ENCODE measurements at places on chromosomes 6 and 20.

GRCh38 chr6:107645740-107646139, 155.8 kb downstream of the SOBP start:
- no peak for DNase-seq

- DNase-seq: no peak
These were observed 22.6 kb downstream of the B4GALT5 start for GRCh38 chr20:49690899-49691620.

DNA sequence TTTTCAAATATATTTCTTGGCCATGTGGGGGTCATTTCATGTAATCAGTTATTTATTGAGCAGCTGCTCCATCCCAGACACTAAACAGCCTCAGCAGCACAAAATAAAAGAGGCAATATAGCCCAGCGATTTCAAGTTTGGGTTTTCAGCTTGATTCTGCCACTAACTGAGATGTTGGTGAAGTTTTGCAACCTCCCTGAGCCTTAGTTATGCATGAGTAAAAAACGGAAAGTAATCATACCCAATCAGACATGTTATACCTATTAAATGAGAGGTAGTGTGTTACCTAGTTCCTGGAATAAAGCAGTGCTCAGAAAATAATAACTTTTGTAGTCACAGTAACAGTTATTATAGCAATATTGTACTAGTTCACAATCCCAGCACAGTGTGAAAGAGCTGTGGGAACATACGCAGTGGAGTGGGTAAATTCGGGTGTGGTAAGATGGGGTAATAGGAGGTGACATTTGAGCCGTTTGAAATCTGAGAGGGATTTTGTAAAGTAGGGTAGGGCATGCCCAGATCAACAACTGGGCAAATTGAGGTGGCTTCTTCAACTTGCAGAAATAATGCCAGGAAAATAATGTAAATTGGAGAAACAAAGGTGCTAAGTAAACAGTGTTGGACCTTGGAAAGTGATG, 1.5 kb downstream of the SLC9A8 start:
- DNase-seq: no peak

DNA sequence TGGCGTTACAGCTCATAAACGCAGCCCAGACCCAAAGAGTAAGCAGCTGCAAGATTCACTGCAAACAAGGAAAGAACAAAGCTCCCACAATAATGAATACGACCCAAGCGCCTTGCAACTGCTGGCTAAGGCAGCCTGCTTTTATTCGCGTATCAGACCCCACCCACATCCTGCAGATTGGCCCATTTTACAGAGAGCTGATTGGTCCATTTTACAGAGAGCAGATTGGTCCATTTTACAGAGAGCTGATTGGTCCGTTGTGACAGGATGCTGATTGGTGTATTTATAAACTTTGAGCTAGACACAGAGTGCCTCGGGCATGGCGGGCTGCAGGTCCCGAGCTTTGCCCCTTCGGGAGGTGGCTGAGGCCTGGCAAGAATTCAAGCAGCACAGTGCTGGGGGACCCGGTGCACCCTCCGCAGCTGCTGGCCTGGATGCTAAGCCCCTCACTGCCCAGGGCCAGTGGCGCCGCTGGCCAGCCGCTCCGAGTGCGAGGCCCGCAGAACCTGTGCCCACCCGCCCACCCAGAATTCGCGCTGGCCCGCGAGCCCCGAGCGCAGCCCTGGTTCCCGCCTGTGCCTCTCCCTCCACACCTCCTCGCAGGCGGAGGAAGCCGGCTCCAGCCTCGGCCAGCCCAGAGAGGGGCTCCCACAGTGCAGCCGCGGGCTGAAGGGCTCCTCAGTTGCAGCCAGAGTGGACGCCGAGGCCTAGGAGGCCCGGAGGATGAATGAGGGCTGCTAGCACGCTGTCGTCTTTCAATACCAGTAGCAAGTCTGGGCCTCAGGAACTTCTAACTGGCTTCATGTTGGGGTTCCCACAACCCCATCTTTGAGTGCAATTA, 11.2 kb upstream of the RPS10 start:
- no peak for DNase-seq

GRCh38 chr6:36028877-36029324, 1.3 kb downstream of the MAPK14 start:
- peak; percentile 63 for DNase-seq

GRCh38 chr20:22563062-22563965, 21.1 kb downstream of the FOXA2 start:
- no peak for DNase-seq

DNA sequence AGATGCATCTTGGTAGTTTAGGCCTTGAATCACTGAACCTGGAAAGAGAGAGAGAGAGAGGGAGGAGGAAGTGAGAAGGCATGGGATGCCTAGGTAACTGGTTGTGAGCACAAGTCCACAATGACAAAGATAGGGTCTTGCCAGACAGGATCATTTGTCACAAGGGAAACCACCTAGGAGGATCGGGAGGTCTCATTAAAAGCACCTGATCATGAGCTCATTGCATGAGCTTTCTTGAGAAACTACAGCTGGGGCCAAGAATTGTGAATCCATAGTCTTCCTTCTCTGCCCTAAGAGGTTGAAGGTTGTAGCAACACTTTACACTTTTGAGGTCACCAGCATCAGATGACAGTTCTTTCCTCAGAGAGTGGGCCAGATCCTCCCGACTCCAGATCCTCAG, 195.7 kb downstream of the CD83 start:
- DNase-seq: no peak

- DNase-seq: no peak
These were observed 8.1 kb downstream of the TREML4 start for GRCh38 chr6:41236276-41236675.

DNA sequence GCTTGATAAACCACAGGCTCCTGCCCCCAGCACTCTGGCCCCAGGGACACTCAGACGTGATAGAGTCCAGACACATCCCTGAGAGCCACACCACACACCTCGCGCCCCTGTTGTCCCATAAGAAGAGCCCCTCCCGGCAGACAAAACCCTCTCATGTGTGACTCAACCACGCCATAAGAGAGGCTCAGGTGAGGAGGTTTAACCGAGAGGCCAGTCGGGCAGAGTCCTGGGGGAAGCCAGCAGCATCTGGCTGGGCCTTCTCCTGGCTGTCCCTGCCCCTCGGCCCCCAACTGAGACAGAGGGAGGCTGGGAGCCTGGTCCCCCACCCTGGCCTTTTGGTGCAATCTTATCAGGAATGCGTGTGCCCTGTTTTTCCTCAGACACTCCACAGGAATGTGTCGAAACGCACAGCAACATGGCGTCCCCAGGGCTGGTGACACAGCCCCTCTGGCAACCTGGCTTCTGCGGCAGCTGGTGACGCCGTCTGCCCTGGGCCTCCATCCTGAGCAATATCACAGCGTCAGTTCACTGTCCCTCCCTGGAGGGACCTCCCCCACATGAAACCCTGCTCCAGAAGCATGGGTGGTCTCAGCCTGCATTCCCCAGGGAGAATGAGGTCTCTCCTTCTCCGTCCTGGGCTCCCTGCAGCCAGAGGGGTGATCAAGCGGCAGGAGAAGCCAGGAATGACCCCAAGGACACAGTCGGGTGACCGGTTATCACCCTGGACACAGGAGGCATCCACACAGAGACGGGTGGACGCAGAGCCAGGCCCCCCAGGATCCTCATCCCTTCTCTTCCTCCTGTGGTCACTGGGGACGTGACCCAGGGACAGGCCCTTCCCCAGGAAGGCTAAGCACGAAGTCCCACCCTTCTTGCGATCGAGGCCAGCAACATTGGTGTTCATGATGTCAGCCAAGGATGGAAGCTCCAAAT, 156.6 kb upstream of the AFDN start:
- DNase-seq: no peak

- no peak for DNase-seq
These were observed 267.1 kb upstream of the JAG1 start for GRCh38 chr20:10940941-10941340.

DNA sequence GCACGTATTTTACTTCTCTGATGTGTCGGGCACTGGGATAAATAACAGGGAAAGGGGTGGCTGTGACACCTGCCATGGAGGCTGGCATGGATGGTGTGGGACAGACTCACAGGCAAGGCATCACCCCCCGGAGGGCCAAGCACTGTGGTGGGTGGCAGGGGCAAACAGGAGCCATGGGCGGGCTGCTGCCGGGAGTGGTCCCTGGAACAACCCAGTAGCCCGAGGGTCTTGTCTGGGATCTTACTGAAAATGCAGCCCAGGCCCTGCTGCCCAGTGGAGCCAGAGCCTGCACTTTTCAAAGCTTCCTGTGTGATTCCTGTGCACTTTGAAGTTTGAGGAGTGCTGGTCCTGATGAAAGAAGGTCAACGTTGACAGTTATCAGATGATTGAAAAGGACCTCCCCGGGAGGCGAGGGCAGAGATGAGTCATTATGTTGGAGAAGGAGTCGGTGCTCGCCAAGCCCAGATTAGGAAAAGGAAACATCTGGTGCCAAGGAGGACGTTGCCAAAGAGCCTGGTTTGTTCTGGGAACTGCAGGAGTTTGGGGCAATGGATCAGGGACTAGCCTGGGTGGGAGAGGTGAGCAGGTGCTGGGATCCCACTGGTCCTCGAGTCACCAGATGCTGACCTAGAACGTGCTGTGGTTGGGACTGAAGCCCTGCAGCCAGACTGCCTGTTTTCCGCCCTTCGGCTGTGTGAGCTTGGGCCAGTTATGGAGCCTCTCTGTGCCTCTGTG, 130.0 kb upstream of the GGTLC1 start:
- no peak for DNase-seq

DNA sequence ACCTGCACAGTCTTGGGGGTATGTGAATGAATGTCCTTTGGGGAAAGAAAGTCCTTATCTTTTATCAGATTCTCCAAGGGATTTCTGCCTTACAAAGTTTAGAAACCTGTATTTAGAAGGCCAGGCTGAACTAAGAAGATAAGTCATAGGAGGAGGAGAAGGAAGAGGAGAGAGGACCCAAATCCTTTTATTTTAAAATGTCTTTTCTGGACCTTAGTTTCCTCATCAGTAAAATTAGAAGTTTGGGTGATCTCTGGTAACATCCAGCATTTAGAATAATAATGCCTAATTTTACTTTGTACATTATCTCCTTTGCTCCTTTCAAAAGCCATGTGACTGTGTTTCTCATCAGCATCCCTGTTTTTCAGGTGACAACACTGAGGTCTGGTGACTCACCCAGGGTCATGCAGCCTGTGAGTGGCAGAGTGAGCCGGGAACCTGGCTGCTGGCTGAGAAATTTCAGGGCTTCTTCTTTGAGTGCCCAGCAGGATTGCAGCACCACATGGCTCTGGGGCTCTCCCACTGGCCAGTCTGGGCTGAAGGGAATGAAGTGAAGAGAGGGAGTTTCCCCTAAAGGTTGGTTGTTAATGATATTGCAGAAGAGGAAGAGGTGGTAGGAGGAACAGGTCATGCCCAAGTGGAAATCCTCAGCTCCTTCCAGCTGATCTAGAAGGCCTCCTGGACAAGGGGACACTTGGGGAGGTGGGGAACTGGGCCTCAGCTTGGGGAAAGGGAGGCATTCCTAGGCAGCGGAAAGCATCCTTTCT, 34.0 kb downstream of the VEGFA start:
- no peak for DNase-seq

- DNase-seq: no peak
These were observed 49.0 kb downstream of the MDGA1 start for GRCh38 chr6:37648465-37649330.

DNA sequence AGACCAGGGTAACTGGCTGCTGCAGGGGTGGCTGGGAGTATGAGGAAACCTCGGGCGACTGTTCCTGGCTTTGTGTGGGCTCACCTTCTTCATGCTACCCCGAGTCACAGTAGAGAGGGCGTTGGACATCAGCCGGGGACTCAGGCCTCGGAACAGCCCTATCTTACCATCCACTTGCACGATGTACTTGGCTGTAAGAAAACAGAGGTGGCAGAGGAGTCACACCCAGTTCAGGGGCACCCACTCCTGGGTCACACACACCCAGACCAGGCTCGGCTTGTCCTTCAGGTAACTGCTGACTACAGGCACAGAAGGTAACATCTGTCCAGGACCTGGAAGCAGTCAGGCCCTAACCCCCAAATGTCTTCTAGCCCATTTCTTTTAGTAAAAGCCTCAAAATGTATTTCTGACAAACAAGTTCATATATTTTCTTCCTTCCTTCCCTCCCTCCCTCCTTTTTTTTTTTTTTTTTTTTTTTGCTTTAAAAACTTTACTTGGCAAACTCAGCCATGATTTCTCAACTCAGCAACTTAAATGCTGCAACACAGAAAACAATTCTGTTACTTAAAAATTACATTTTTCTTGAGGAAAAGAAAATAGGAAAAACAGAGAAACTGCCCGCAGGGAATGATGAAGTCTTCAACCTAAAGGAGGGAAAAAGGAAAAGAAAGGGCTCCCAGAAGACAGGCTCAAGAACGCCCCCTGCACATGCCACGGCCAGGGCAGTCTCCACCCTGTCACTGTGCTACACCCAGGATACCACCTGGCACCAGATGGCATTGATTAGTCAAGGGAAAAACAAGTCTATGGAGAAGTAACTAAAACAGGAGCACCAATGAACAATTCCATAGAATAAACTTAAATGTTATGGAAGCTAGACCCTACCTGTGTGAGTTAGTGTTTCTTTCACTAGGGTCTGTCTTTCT, 7.3 kb downstream of the MTCH1 start:
- no peak for DNase-seq

DNA sequence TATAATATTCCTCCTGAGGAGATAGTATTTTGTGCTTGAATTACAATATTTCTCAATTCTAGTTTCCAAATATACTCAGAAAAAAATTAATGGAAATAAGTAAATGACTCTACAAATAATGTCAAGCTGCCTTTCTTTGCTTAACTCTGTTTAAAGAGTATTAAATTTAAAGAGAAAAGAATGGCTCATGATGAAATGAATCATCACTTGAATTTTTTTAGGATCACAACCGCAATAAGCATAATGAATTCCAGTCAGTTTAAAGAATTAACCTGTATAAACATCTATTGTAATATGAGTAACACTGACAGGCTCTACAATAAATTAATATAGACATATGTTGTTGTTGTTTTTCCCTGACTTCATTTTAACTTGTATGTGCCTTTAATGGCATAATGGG, 266.2 kb upstream of the ADGRB3 start:
- no peak for DNase-seq

DNA sequence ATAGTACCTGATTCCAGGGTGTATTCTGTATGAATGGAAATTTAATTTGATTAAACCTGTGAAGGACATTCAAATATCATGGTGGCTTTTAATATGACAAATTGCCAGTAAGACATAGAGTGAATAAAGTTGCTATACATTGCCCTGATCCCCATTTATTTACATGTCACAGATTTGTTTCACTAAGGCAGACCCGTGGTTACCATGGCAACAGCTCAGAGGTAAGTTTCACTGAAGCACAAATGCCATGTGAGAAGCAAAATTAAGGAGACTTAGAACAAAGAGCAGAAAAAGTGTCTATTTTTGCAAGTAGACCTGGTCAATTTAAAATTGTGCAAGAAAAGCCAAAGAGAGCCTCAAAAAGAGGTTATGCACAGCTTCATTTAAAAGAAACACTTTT, 63.7 kb downstream of the PXDC1 start:
- DNase-seq: no peak

Measured in stimulated activated CD8-positive, alpha-beta memory T cell treated with anti-CD3 and anti-CD28 coated beads, Interleukin-15, amount 100 ng/mL, for 1 hour (primary cell).